GM23338 (cell line): ENCODE measurements at places on chromosomes 5 and 9. TPM values are rescaled to one million over a fixed set of nuclear protein-coding genes. Genes with fewer than 3 reads are reported as not detected.

- peak; percentile 43 for DNase-seq
These were observed 285.1 kb upstream of the DAP start for GRCh38 chr5:11046160-11046559.

DNA sequence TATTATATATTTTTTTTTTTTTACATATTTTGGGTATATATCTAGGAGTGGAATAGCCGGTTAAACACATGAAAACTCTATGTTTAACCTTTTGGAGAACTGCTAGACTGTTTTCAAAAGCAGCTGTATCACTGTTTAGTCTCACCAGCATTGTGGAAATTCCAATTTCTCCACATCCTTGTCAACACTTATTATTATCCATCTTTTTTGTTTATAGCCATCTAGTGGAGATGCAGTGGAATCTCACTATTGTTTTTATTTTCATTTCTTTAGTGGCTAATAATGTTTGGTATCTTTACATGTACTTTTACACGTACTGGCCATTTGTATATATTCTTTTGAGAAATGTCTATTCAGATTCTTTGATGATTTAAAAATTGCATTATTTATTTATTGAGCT is 22.7 kb upstream of the CCDC180 start:
- DNase-seq: no peak

GRCh38 chr9:89706731-89707191 is 101.9 kb downstream of the GADD45G start:
- DNase-seq: no peak

- peak; percentile 25 for DNase-seq
These were observed 73.2 kb downstream of the PIK3R1 start for GRCh38 chr5:68288707-68289134.

GRCh38 chr5:73031839-73032238 is 76.0 kb downstream of the FCHO2 start:
- DNase-seq: no peak

DNA sequence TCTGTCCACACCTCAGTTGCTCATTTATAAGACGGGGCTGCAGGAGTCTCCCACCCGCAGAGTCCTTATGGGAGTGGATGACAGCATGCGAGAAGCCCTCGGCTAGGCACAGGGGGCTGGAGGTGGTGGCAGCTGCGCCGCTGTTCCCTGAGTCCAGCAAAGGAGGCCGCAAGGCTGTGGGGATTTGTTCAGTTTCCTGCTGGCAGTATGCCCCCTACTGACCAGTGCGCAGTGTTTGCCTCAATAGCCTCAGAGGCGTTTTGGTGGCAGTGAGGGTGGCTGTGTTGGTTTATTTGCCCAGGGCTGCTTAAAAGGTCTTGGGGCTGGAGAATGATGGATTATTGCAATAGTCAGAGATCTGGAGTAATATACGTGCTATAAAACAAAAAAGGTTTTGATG is 176.3 kb upstream of the OTULINL start:
- DNase-seq: peak; percentile 59

- DNase-seq: peak; percentile 53
These were observed 74.7 kb downstream of the THBS4 start for GRCh38 chr5:80109646-80110478.

GRCh38 chr5:111887706-111888105 is 130.7 kb upstream of the NREP start:
- no peak for DNase-seq

DNA sequence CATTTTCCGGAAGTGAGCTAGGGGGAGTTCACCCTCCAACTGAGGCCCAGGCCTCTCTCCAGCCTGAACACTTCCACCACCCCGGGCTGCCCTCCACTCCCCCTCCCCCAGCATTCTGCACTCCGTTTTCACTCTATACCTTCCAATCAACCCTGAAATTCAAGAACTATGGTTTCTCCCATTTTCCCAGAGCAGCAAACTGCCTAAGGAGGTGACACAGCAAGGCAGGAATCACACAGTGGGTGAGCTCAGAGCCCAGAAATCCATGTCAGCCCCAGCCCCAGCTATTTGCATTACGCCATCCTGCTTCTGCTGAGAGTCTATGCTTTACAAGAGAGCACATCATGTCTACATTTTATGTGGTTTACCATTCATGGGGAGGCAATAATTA is 11.9 kb downstream of the MSX2 start:
- no peak for DNase-seq

DNA sequence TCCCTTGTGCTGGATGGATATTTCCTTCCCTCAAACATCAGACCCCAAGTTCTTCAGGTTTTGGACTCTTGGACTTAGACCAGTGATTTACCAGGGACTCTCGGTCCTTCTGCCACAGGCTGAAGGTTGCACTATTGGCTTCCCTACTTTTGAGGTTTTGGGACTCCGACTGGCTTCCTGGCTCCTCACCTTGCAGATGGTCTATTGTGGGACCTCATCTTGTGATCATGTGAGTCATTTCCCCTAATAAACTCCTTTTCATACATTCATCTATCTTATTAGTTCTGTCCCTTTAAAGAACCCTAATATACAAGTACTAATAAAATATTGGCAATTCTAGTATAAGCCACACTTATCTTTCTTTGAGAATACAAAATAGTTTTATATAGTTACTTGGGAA is 1078.9 kb downstream of the CDH12 start:
- no peak for DNase-seq

LCN12 gene
- total RNA-seq: 0.69 and 2.6 TPM in 2 replicates

CARTPT gene
- total RNA-seq: not detected in 2 replicates

KCNN2 gene
- total RNA-seq: 14.7 and 24.7 TPM in 2 replicates
